SHP77 treated with DMSO at 0.1 percent for 48 hours (cell line): ENCODE measurements at places on chromosomes 6 and 20.

GRCh38 chr20:32635764-32636163, 38.0 kb downstream of the C20orf203 start:
- DNase-seq = no peak

GRCh38 chr6:26249957-26250697, 114.9 kb upstream of the BTN3A2 start:
- no peak for DNase-seq

DNA sequence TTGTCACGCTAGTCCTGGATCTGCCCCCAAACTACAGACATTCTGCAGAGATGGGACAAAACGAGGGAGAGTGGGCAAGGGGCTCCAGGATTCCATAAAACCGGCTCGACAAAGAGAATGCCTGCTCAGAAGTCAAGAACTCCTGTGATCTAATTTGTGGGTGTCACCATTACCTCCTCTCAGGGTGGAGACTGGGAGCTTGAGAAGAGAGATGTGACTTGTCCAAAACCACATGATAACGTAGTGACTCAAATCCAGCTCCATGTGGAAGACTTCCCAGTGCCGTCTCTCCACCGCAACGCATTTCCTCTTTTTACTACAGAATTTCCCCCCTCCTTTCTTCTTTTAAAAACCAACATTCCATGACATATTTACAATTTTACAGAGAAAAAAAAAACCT, 44.3 kb downstream of the TRERF1 start:
- no peak for DNase-seq

- no peak for DNase-seq
Measured at GRCh38 chr6:139600343-139600742, 225.9 kb upstream of the CITED2 start.

DNA sequence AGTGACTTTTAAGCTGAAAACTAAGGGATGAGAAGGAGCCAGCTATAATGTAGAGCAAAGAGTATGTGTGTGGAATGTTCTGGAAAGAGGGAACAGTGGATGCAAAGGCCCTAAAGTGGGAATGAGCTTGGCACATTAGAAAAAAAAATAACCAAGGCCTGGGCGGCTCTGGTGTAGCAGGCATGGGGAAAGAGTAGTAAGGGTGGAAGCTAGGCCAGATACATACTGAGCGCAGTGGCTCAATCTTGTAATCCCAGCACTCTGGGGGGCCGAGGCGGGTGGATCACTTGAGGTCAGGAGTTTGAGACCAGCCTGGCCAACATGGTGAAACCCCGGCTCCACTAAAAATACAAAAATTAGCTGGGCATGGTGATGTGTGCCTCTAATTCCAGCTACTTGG, 8.4 kb downstream of the GGT7 start:
- no peak for DNase-seq

- no peak for DNase-seq
Measured at GRCh38 chr6:88984606-88985005, 21.2 kb upstream of the RNGTT start.

DNA sequence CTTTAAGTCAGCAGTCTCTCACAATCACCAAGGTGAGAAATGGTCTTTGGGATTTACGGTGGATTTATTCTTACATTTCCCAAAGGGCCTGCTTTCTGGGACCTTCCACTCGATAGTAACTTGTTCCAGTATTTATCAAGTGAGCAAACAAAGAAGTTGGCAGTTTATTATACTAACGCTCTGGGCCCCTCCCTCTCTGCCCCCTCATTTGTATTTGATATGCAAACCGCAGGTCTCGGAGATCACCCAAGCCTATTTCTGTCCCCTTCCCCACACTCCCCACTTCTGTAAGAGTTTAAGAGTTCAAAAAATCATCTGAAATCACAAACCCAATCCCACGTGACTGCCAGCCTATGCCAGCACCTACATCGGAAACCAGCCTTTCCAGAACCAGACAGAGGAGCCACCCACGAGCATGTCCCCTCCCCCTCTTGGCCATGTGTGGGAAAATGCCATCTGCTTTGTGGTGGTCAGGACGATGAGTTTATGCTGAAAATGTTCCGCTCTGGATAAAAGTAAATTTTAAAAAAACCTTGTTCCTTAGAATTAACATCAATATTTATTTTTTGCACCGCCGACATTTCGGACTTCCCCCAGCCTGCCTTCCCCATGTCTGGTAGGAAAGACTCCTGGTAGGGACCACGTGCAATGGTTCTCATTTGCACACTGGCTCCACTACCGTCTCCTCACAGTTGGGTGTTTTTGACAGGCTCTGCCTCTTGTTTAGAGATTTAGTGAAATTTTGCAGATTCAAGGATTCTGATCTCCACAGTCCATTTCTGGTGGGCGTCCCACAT, 281.0 kb downstream of the TFAP2C start:
- DNase-seq = no peak

GRCh38 chr6:149864578-149865535, 698 bp upstream of the LRP11 start:
- DNase-seq = peak; percentile 49

- no peak for DNase-seq
Measured at GRCh38 chr6:33723371-33724085, 12.0 kb upstream of the UQCC2 start.

DNA sequence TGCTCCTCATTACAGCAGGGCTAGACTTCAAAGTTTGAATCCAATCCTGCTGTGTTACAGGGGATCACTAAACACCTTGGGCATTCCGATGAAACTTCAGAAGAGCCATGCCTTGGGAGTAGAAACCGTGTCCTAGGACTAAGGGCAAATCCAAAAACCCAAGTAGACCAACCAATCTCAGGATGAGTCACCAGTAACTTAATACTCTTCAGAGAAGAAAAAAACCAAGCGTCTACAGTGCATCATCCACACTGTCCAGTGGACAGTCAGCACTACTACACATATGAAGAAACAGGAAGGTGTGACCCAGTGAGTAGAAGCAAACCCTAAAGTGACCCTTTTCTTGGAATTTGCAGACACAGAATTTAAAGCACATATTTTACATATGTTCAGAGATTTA, 39.5 kb upstream of the VAPB start:
- no peak for DNase-seq

- DNase-seq = no peak
Measured at GRCh38 chr20:54633374-54634355, 158.3 kb downstream of the DOK5 start.

GRCh38 chr6:131199568-131200272, 64.5 kb downstream of the AKAP7 start:
- DNase-seq = no peak

DNA sequence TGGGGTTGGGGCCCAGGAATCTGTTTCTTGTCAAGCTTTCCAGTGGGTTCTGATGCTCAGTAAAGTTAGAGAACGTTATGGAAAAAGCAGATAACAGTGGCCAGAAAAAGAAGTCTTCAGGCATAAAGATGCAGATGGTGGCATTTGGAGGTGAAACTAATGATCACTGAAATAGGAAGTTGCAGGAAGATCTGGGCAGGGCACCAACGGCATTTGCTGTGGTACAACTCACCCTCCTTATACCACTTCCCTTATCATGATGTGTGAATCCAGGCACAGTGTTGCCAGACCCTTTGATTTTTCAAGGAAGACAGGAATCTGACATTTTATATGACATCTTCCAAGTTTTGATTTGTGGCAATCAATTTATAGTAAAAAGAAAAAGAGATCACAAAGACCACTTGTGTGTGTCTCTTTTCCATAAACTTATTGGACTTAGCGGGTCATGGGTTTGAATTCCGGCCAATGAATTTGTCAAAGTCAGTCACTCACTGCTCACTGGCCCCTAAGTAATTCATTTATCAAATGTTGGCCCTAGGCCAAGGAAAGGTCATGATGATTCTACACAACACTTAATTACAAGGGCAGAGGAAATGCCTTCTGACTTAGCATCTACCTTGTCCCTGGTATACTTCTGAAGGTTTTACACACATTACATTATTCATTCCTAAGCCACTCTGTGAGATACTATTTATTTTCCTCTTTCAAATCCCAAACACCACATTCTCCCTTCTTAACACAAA, 37.6 kb downstream of the LAMP5 start:
- no peak for DNase-seq

GRCh38 chr6:75094614-75095200, 111.1 kb downstream of the COL12A1 start:
- no peak for DNase-seq

GRCh38 chr20:63246490-63247288, 7.6 kb downstream of the NKAIN4 start:
- DNase-seq = no peak

DNA sequence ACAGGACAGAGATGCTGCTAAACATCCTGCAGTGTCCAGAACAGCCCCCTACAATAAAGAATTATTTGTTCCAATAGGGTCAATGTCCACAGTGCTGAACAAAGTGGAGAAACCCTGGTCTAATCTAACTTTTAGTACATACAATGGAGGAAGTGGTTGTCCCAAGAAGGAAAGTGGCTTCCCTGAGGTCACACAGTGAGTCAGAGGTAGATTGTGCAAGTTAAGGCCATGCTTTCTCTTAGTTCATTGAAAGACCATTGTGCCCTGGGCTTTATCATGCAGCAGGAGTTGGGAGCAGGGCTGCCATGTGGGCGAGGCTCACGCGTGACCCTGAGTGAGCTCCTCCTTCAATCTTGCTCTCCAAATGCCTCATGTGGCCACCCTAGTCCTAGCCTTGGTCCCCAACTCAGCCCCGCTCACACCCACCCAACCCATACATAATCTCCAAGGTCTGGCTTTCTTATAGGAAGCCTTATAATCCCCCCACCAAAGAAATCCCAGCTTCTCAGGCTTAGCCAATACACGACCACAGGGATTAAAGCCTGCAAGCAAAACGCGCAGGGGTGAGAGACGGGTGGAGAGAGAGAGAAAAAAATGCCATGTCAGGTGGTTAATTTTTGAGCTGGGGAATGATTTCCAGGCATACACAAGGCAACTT, 19.9 kb downstream of the SLC13A3 start:
- no peak for DNase-seq

GRCh38 chr6:150723857-150724256, 124.2 kb downstream of the PLEKHG1 start:
- no peak for DNase-seq

GRCh38 chr6:118875672-118876071, 18.3 kb upstream of the ASF1A start:
- peak; percentile 86 for DNase-seq

- no peak for DNase-seq
Measured at GRCh38 chr6:111798281-111798725, 74.9 kb downstream of the FYN start.

GRCh38 chr20:10047427-10047826, 12.6 kb downstream of the ANKEF1 start:
- no peak for DNase-seq

- no peak for DNase-seq
Measured at GRCh38 chr6:33213166-33213988, 5.1 kb downstream of the RING1 start.

GRCh38 chr6:131998255-131998982, 47.2 kb upstream of the CCN2 start:
- peak; percentile 13 for DNase-seq

DNA sequence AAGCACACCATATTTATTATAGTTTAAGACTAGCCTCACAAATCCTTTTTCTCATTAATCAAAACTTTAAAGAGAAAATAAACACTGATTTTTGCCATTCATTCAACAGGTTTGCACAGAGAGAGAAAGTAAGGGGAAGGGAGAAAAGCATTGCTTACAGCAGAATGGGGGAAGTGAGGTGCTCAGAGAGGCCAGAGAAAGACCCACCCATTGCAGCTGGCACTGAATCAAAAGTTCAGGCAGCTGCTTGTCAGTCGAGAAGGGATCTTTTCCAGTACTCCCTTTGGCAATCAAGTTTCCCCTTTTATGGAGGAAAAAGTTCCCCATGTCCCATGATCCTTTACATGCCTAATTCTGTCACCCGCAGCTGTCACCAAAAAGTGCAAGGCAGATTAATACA, 8.0 kb upstream of the CRISP2 start:
- DNase-seq = no peak

DNA sequence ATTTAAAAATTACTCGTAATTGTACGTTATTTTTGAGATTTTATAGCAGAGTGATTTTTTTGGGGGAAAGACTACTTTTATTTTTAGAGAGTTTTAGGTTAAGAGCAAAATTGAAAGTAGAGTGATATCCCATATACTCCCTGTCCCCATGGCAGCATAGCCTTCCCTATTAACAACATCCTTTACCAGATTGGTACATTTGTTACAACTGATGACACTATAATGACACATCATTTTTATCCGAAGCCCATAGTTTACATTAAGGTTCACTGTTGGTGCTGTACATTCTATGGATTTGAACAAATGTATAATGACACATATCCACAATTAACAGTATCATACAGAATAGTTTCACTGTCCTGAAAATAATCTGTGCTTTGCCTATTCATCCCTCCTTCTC, 1126.4 kb upstream of the CITED2 start:
- no peak for DNase-seq

DNA sequence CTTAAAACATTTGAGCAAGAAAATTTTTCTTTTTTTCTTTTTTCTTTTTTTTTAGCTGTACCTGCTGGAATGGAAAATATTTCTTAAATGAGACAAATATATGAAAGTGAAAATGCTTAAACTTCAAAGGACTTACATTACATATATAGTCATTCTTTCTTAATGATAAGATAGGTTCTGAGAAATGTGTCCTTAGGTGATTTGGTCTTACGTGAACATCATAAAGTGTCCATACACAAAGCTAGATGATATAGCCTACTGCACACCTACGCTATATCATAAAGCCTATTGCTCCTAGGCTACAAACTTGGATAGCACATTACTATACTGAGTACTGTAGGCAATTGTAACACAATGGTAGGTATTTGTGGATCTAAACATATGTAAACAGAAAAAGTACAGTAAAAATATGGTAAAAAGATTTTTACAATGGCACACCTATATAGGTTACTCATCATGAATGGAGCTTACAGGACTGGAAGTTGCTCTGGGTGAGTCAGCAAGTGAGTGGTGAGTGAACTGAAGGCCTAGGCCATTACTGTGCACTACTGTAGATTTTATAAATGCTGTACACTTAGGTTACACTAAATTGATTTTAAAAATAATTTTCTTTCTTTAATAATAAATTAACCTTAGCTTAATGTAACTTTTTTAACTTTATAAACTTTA, 54.6 kb downstream of the RPP21 start:
- no peak for DNase-seq

DNA sequence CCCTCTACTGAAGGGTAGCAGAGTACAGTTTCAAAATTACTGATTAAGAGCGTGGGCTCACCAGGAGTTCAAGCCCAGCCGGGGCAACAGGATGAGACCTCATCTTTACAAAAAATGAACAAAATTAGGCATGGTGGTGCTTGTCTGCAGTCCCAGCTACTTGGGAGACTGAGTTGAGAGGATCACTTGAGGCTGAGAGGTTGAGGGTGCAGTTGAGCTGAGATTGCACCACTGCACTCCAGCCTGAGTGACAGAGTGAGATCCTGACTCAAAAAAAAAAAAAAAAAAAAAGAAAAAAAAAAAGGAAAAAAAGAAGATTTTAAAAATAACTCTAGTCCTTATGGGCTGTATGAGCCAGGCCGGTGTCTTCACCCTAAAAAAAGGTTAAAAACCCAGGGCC, 18.7 kb downstream of the PABPC1L start:
- DNase-seq = no peak
